ENCODE measurements at places on chromosomes 5 and 9.
A peak's percentile ranks its signal among the peaks of the same experiment; 100 is the strongest.

DNA sequence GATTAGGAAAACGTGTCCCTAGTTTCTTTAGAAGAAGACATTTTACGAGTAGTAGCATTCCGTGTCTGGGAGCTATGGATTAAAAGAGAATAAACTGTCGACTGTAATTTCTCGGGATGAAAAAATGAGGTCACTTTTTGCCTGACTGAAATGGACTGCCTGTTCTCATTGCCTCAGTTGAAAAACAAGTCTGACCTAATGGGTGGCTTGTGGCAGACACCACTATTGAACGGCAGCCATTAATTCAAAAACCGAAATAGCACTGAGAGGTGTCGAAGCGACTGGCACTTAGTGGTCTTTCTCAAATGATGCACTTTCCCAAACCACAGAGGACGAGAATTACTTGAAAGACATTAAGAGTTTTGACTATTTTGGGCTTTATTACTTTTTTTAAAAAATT is 35.4 kb downstream of the OSTF1 start:
- DNase-seq, result no peak

GRCh38 chr9:90189306-90189705 is 453.3 kb downstream of the DIRAS2 start:
- no peak for DNase-seq

DNA sequence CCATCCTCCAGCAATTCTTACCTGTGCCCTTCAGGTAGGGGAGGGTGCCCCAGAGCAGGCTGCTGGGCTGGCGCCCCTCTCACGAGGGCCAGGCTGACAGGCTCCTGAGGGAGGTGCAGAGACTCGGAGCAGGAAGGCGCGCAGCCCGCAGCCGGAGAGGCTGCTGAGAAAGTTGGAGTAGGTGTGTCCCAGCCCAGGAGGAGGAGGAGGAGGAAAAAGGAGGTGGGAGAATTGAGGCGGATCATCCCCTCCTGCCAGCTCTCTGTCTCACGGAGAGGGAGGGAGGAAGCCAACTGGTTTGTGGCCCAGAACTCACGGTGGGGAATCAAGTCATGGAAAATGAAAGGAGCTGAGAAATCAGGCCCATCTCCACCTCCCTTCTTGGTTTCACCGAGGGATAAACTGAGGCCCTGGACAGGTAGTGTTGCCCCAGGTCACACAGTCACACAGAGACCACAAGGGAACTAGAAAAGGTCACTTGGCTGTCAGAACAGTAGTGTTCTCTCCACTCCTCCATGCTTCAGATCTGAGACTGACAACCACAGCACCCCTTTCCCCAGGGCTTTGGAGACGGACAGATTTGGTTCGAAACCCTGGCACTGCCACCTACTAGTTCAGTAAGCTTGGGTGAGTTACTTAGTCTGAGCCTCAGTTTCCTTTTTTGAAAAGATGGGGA is at the start of gene FAT2:
TSS of gene FAT2 (minus strand) at position 188 of the 676 bp plus-strand sequence. CDS start 22,400 bp downstream, outside the sequence.
- DNase-seq, result no peak

- DNase-seq, result no peak
Measured at GRCh38 chr9:77424993-77425392, 223.1 kb downstream of the GNA14 start.

DNA sequence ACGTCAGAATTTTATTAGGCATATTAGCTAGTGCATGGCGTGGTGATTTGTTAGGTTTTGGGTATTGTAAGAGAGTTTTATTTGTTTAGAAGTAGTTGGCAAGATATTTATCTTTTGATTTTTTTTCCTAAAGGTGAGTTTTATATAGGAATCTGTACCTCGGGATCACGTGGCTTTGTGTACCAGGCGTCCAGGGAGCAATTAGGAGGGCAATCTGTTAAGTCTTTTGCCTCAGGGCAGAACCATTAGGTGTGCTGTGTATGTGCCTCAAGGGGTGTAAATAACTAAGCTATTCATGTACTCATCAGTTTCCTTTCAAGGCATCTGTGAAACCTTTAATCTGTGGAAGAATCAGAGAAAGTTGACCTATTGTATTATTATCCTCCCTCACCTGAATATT is 39.4 kb downstream of the ZSWIM6 start:
- no peak for DNase-seq

DNA sequence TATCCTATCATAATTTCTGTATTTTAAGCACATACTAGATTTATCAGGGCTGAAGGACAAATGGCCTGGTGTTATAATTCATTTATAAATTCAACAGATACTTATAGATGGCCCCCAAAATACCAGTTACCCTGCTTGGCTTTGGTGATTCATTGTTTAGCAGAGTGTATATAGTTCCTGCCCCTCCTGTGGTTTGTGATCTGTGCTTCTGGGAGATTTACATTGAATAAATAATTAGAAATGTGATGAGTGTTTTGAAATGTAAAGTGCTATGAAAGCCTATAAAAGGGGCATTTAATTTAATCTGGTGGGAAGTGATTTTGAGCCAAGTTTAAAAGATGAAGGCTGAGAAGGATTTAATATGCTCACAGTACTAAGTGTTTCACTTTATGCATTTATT is 36.7 kb upstream of the ZCCHC7 start:
- no peak for DNase-seq

GRCh38 chr9:18775930-18776329 is 257.1 kb downstream of the SAXO1 start:
- DNase-seq, result no peak

DNA sequence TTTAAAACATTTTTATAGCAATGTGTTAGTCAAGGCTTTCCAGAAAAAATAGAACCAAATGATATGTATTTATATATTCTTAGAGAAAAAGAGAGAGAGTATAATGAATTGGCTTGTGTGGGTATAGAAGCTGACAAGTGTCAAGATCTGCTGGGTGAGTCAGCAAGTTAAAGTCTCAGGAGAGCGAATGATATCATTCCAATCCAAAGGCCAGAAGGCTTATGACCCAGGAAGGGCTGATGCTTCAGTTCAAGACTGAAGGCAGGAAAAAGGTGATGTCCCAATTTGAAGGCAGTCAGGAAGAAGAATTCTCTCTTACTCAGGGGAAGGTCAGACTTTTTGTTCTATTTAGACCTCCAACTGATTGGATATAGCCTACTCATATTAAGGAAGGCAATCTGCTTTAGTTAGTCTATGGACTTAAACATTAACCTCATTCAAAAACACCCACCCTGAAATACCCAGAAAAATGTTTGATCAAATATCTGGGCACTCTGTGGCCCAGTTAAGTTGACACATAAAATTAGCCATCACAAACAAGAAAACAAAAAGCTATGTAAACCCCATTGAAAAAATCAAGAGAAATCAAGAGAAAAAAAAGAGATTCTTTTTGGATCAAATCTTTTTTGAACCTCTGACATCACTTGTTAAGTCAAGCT is 189.6 kb downstream of the PIK3R1 start:
- no peak for DNase-seq

DNA sequence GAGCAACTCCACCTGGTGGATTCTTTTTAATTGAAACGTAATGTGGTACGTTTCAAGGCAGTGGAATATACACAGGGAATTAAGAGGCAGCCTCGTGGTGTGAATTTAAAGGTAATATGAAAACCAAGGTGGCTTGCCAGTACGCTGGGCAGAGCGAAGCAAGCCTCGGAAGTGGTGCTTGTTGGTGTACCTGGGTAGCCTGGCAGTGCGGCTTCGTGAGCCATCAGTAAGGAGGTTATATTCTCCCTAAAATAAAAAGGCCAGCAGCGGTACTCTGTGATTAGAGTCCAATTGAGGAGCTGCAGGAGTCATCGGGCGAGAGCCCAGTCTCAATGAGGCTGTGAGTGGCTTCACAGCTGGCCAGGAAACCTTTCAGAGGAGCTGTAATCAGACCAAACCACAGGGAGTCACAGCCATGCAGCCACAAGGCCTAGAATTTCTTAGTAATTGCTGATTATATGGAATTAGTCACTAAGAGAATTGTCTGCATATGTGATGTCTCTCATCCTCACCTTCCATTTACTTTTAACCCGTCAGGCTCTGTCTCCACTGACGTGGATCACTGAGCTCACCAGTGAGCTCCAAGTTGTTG is 57.7 kb downstream of the DCP2 start:
- DNase-seq, result no peak

DNA sequence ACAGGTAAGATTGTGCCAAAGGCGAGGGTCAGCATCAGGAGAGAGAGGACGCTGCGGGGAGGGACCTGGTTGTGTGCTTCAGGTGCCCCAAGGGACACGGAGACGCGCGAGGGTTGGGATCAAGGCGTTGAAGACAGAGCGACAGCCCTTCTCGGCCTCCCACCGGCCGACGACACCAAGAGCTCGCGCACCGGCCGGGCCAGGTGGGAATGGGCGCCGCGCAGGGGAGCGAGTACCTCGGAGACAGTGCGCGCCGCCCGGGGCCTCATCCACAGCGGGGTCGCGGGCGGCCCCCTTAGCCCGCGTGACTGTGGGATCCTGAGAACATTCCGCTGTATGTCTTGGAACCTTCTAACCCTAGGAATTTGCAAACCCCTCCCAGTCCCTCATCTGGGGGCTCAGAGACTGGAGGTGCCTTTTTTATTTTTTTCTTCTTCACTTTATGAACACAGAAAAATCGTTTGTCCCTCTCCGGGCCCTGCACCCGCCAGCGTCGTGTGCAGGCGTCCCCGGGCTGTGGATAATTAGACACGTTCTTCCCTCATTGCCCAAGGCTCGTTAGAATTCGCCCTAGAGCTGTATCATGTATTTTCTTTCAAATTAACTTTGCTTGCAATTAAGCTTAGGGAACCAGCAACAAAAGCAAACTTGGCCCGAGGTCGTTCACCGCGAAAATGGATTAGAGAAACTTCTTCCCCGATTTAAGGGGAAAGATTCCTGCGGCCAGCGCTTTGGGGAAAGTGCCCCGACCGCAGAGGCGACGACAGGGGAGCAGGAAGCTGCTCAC is 4.8 kb downstream of the FOXE1 start:
- no peak for DNase-seq

GRCh38 chr9:69572611-69573010 is 99.6 kb downstream of the APBA1 start:
- DNase-seq, result no peak

DNA sequence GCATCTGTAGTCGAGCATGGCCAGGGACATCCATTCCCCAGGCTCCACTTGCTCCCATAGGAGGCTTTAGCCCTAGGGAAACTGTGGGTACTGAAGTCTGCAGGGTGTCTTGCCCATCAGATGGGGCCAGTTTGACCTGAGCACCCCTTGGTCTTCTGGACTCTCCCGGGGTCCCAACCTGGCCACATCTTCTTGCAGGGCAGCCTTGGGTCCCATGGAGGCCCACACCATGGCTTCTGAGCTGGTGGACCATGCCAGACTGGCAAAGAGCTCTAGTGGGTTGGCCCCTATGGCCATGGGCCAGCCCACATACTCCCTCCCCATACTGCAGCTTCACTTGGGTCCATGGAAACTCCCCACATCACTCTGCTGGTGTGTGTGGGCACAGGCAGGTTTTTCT is 154.4 kb upstream of the PRLR start:
- no peak for DNase-seq

DNA sequence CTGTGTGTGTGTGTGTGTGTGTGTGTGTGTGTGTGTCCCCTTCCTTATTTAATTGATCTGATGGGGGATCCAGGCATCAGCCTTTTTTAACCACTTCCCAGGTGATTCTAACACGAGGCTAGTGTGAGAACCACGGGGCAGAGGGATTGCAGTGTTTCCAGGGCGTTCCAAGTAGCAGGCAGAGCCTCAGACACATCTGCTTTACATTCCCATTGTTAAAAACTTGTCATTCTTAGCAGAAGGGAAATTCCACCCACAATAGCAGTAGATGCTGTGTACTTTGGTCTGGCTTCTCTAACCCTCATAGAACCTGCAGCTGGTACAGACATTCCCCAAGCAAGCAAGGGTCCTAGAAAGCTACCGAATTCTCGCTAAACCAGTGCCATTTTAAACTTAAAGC is 81.9 kb upstream of the SLC30A5 start:
- DNase-seq, result no peak

DNA sequence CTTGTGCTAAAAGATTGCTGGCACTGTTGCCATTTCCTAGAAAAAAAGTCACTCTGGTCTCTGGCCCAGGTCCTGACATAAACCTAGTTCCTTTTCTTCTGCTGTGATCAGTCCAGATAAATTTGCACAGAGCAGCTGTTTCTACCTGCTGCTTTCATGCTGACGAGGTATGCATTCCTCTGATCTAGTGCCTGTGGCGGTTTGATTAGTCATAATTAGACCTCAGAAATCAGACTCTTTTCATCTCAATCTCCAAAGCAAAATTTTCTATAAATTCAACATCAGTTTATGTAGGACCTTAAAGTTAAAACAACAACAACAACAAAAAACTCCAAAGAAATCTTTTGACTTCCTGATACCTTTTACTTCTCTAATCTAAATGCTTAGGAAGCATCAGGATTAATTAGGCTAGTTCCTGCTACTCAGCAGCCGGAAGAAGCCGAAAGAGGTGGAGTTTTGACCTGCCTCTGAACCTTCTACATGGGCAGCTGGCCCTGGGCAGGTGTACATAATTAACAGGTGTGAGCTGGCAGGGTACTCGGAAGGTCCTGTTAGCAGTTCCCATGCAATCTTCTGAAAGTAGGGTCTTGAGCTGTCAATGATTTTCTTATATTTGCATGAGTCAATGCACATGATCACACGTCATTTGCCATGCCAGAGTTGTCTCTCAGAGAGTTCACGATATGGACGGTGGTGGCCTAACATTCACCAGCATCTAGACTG is 83.3 kb upstream of the CCDC112 start:
- DNase-seq, result peak; percentile 10

- DNase-seq, result no peak
Measured at GRCh38 chr9:26655166-26655565, 237.4 kb downstream of the CAAP1 start.

DNA sequence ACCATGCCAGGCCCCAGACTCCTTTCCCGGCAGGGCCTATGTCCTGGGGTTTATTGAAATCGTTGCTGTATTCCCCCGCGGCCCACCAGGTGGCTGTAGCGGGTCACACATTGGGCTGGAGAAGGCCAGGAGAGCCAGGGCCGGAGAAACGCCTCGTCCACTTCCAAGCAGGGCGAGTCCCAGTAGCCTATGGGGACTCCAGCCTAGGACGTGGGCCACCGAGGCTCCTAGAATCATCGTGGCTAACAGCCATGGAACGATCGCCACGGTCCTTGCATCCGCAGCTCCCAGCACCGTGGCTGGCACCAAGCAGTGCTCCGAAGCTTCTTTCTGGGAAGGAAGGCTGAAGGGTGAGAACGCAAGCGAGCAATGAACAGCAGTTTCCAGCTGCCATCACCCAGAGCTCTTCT is 87.7 kb downstream of the ENTREP1 start:
- DNase-seq, result peak; percentile 5

- DNase-seq, result no peak
Measured at GRCh38 chr9:60545878-60546385, 368.3 kb upstream of the SPATA31A5 start.

DNA sequence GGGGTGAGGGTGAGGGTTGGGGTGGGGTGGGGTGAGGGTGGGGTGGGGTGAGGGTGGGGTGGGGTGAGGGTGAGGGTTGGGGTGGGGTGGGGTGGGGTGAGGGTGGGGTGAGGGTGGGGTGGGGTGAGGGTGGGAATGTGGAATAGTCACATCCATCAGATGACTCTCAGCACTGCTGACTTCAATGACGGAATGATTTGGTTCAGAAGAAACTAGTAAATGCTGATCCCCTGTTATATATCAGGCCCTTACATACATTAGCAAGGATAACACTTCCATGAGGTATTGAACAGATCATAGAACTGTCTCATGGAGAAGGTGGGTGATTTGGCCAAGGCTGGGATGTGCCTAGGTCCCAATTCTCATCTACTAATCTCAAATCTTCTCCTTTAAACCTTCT is 24.5 kb upstream of the C5orf47 start:
- no peak for DNase-seq

- DNase-seq, result no peak
Measured at GRCh38 chr9:21795483-21795882, 7.0 kb upstream of the MTAP start.
